CD8-positive, alpha-beta memory T cell (primary cell): ENCODE measurements at places on chromosomes 4 and X. TPM values are rescaled to one million over a fixed set of nuclear protein-coding genes. Genes with fewer than 3 reads are reported as not detected.

- no peaks in the 10 kb centered on the region for H3K27me3 ChIP-seq
- H3K4me3 ChIP-seq: no peak overlapping the region
- no peak for DNase-seq
- H3K36me3 ChIP-seq: no peaks in the 10 kb centered on the region
- no peak overlapping the region for H3K27ac ChIP-seq
These were observed 16.7 kb upstream of the SUPT20HL1 start for GRCh38 chrX:24343719-24344118.

The SPP1 gene
- total RNA-seq: 7.2 TPM

DNA sequence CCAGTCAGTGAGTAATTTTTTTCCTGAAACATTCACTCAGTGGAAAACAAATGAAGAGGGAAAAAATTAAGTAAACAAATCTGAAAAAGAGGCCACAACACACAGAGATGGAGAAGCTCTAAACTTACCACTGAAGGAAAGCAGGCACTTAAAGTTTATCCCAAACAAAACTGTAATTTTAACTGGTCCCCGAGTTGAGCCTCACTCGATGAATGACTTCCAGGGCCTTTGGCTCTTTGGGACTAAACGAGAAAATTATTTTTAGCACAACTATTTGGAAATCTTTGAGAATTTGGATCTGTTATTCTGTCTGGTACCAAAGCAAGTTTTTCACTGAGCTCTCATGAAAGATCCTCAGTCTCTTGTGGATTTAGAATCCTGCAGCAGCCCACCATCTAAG is at the start of gene C1QTNF7:
TSS of gene C1QTNF7 (plus strand) at position 333 of the 400 bp plus-strand sequence. CDS start 7,711 bp downstream, outside the sequence.
- no peaks in the 10 kb centered on the region for H3K36me3 ChIP-seq
- no peaks in the 10 kb centered on the region for H3K27me3 ChIP-seq
- H3K27ac ChIP-seq: no peak within 1 kb of the TSS

DNA sequence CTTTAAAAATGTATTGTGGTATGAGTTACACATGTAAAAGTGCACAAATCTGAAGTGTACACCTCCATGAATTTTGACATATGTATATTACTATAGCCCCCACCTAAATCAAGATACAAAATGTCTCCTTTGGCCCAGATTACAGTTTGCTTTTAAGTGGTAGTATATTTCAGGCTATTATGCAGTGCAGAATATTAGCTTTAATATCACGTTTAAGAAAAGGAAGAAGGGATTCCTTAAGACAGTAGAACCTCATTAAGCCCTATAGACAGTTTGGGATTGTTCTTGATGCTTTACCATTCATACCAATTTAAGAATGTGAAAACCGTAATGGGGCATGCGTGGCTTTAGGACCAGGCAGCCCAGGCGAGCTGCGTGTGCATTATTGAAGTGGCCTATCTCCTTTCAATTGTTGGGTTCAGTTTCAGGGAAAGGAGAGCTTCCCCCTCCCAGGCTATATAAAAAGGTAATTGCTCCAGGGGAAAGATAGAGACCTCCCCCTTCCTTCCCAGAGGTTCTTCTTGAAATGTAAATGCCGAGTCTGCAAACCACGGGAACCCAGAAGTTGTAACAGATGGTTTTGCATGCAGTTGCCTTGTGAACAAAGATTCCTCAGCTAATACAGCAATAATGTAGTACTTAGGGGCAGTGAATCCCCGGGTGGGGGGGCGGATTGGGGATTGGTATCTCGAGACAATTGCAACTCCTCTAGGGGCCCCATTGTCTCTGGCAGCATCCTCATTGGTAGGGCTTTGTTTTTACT is 106.1 kb downstream of the UCHL1 start:
- H3K4me1 ChIP-seq: no peaks in the 10 kb centered on the region
- H3K27me3 ChIP-seq: no peaks in the 10 kb centered on the region
- DNase-seq: no peak
- no peak overlapping the region for H3K27ac ChIP-seq

The FDCSP gene
- total RNA-seq: not detected

DNA sequence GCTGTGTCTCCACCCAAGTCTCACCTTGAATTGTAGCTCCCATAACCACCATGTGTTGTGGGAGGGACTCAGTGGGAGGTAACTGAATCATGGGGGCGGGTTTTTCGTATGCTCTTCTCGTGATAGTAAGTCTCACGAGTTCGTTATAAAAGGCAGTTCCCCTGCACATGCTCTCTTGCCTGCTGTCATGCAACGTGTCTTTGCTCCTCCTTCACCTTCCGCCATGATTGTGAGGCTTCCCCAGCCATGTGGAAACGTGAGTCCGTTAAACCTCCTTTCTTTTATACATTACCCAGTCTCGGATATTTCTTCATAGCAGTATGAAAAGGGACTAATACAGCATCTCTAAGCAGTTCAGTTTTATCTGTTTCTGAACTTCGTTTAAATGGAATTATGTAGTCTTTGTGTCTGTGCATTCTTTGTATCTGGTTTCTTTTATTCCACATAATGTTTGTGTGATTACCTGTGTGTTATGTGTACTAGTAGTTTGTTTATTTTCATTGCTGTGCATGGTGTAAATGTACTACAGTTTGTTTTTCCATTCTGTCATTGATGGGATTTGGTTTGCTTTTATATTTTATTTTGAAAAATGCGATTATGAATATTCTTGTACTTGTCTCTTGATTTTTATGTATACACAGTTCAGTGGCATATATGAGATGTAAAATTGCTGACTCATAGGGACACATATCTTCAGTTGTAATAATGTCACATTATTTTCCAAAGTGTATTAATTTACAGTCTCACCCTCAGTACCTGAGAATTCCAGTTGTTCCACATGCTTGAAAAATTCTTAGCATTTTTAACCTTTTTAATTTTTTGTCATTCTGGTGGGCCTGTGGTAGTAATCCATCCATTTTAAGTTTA is 304.9 kb downstream of the GBA3 start:
- DNase-seq: no peak
- no peaks in the 10 kb centered on the region for H3K4me1 ChIP-seq
- no peak overlapping the region for H3K4me3 ChIP-seq
- no peaks in the 10 kb centered on the region for H3K27me3 ChIP-seq

The TLR8 gene
- total RNA-seq: not detected
